ENCODE measurements at places on chromosomes 13 and 19.

GRCh38 chr13:32535115-32535514, 3.5 kb downstream of the N4BP2L2 start:
- DNase-seq, result no peak

DNA sequence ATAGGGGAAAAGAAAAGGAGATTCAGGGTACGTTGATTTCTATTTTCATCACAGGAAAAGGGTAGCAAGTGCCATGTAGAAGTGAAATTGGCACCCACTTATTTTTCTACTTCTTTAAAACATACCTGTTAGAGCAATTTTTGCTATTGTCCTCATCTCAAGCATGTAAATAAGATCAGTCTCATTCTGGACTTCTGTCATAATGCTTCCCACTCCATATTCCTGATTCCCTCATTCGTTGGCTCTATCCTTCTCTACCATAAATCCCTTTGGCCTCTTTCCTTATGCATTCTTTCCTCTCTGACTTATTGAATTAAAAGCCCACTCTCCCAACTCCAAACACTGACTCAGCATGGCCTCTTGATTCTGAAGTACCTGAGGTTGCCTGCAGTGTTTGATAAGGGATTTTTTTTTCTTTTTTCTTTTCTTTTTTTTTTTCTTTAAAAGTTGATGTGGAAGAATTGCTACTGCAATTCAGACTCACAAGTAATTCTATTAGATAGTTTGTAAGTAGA, 465.7 kb downstream of the SLITRK6 start:
- no peak for DNase-seq

DNA sequence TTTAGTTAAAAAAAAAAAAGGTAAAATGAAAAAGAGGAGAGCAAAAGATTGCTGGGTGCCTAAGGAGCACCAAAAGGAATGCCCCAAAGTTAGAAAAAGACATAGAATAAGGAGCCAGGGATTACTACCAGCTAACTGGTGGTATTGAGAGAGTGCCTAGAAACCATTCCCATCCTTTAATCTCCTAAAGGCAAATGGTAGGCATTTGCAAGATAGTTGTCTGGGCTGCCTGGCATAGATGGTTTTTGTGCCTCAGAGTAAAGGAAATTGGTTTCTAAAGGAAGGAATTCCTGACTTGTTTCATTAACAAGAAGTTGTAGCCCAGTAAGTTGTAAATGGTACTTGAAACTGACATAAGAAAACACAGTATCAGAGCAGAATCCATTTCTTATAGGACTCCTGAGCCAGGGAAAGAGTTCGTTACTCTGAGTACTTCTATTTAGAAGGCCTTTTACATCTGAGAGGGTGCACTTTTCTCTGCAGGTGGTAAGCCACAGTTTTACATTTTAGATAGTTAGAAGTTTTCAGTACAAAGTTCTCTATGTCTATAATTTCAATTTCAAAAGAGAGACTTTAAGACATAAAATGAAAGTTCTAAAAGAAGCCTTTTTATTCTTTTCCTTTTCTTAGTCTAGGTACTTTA, 92.6 kb downstream of the OLFM4 start:
- no peak for DNase-seq

DNA sequence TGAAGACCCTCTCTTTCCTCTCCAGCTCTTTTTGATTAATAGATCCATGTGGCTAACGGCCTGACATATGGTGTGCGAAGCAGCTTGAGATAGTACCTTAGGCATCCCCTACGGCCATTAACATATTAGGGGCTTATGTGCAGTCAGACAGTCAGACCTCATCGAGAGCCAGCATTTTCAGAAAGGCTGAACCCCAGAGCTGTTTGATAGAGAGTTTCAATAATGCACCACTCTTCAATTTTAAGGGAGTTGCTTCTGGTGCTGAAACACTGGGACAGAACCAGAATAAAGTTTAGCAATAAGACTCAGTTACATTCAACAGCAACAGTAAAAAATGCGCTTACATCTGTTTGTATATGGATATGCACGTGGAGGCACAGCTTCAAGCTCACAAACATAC, 10.8 kb downstream of the POU4F1 start:
- DNase-seq, result no peak

DNA sequence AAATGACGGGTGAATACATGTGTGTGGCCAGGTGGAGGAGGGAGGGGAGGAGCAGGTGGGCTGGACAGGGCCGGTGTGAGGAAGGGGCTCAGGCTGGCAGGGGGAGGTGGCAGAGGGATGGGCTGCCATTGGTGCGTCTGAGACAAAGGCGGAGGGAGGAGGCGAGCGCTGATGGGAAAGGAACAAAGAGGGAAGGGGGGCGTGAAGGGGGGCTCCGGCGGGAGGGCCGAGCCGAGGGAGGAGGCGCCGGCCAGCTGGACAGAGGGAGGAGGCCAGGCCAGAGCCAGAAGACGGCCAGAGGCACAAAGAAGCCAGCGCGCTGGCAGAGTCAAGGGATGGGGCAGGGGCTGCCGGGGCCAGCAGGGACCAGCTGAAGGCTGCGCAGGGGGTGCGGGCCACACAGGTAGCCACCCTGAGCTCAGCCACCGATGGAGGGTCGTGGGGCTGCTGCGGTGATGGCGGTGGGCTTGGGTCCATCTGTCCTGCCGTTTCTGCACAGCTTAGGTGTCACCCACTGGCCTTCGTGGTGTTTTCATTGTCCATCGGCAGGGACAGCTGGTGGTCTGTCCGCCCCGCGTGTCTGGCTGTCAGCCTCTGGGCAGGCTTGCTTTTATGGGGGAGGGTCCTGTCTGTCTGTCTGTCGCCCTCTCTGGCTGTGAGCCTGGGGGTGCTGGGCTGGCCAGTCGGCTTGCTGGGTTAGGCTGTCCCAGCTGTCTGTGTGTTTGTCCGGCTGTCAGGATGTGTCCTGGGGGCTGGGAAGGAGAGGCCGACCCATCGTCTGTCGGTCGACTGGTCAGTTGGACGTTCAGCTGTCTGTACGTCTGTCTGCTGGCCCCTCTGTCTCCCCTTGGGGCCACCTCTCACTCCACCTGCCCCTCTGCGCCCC, 2.2 kb downstream of the APC2 start:
- no peak for DNase-seq

DNA sequence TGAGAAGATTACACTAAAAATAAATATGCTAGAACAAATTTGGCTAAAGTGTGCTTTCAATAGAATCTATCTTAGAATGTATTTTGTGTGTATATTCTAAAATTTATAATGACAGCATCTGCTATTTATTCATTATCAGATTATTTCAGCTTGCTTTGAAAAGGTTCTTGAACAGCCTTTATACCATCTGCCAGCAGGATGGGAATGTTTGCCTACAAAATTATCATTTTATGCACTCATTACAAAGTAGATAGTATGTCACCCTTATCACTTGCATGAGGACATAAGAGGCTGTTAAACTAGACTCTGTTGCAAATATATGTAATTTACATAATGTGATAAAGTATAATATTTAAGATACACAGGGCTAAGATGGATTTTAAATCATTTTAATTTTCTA, 1286.9 kb upstream of the PCDH20 start:
- DNase-seq, result no peak

GRCh38 chr13:85816413-85816812, 17.2 kb upstream of the SLITRK6 start:
- no peak for DNase-seq

GRCh38 chr13:112961457-112962369, 7.3 kb upstream of the MCF2L start:
- DNase-seq, result no peak

DNA sequence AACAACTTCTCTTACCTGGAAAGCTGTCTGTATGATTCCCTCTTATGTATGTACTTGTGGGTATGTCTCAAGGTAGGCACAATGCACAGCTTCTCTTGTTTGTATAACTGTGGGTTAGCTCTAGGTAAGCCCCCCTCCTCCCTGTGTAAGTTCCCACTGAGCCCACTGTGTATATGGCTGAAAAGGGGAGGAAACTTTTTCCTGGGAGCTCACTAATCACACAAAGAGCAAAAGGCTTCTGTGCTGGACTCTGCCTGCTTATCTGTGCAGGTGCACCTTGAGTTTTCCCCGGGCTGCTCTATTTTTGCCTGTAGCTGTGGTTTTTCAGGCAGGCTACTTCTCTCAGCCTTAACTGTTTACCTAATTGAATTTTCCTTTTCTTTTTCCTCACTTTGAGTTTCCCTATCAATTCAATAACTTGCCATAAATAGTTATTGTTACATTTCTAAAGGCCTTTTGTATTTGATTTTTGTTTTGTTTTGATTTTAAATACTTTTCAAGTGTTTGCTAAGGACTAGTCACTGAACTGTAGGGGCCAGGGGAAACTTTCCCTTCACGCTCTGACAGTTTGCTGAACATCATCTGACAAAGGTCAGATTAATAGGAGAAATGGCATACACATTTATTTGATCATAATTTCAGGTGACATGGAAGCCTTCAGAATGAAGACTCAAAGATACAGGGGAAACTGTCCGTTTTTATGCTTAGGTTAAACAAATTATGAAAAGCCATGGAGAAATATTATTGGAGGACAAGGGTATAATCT, 423.5 kb upstream of the ATXN8OS start:
- DNase-seq, result no peak

DNA sequence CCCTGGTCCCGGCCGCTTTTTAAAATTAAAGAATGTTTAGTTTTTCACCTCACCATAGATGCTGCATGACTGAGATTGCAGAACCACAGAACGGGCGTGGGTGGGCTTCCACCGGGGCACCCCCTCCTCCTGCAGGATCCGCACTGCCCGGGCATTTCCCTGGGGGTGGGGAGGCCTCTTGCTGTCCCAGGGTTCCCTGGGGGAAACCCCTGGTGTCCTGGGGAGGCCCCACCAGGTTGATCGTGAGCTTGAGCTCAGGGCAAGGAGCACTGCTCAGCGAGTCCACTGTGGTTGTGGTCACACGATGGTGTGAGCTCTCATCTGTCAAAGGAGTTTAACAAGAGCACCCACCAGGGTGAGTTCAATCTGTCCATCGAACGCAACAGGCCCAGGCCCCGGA, 11.4 kb upstream of the TCF3 start:
- no peak for DNase-seq

GRCh38 chr13:59464926-59465325, 698.8 kb downstream of the DIAPH3 start:
- no peak for DNase-seq

- no peak for DNase-seq
Observed at GRCh38 chr13:38868870-38869269, 121.8 kb downstream of the STOML3 start.

GRCh38 chr19:47351548-47351947, 2.4 kb downstream of the DHX34 start:
- no peak for DNase-seq

DNA sequence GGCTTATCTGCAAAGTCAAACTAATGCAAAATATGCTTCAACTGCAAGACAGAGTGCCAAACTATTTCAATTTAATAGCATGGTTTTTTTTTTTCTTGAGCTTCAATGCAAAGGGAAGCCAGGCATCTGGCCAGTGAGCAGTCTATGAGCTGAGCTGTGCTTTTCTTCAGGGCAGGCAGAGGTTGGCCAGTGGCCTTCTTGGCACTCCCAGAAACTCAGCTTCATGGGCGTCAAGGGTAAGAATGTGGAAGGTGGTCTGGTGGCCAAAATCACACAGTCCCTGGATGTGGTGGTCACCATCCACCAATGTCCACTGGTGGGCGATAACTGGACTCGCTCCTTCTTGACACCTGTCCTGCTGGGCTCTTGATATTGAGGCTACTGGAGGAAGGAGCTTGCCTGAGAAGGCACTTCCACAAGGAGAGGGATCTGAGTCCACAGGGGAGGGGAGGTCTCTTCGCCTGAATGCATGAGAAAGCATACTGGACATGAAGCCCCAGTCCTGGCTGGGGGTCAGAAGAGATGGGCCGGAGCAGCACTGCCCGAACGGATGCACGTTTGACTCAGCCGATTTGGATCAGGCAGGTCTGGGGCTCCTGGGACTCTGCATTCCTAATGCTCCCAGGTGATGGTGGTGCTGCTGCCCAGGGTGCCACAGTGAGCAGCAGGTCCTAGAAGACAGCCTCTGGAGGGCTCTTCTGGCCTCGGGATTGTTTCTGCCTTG, 17.1 kb downstream of the COL4A2 start:
- DNase-seq, result no peak

GRCh38 chr13:44052780-44053184, 173.1 kb downstream of the LACC1 start:
- DNase-seq, result no peak

Data from fibroblast of the conjunctiva (primary cell).